CD14-positive monocyte (primary cell): ENCODE measurements at places on chromosomes 3 and 15. TPM values are rescaled to one million over a fixed set of nuclear protein-coding genes. Genes with fewer than 3 reads are reported as not detected.

C3orf20 gene
- polyA plus RNA-seq = not detected

SERINC4 gene
- polyA plus RNA-seq = 0.70 TPM

CLRN1 gene
- not detected for polyA plus RNA-seq

DNA sequence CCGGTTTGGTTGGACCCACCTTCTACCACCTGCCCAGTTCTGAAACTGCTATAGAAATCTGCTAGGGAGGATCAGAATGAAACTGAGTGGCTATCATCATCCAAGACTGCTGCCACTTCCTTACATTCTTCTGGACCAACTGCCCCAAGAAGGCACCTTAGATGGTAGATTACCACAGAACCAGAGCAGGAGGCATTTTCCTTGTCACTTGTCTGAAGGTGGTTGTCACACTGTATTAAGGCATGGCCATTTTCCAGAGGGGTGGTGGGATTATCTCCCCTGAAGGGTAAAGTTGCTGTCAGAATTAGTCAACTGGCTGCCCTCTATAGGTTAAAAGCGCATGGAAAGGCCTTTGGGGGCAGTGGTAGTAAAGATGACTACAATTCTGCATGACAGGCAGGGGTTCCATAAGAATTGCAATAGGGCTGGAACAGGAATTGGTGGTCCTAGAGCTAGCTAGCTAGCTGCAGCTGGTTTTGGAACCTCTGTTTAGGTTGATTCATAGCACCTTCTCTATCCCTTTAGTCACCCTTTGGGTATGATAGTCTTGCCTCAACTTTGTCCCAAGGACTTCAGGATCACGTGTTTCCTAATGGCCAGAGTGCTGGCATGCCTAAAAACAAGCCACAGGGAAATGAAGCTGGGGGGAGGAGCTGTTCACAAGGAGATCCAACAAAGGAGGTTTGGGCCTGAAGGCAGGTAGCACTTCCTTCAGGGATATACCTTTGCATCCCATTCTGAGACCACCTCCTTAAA is 4.8 kb upstream of the CSPG5 start:
- H3K27me3 ChIP-seq = peaks cover 34% of the 10 kb centered on the region
- peaks cover 36% of the 10 kb centered on the region for H3K36me3 ChIP-seq
- H3K4me3 ChIP-seq = no peak overlapping the region
- no peak overlapping the region for H3K27ac ChIP-seq
- no peak for DNase-seq
- H3K4me1 ChIP-seq = peaks cover 7% of the 10 kb centered on the region

DNA sequence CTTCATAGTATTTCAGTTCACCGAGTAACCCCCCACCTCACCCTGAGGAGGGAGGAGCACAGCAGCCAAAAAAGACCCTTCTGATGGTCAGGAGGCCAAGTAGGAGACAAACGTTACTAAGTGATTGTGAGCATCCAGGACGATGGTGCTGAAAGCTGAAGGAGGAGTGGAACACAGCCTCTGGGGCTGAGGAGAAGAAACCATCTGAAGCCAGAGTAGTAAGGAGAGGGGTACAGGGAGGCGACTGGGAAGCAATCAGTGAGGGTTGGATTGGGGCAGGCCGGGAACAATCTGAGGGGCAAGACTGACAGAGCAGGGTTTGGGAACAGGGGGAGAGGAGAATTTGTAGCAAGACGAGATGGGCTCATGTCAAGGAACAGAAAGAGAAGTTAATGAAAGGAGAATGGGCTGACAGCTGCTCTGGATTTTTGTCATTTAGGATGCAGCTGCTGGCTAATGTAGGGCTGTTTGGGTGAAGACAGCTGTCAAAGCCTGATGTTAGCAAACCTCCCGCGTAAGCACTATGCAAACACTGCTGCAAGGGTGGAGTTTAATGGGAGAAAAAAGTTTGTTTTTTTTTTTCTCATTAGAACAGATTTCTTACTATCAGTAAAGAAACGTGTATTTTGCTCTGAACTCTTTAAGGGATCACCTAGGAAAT is 622.2 kb downstream of the EDEM1 start:
- no peaks in the 10 kb centered on the region for H3K36me3 ChIP-seq
- H3K27me3 ChIP-seq = no peaks in the 10 kb centered on the region
- no peak for DNase-seq
- no peaks in the 10 kb centered on the region for H3K4me1 ChIP-seq

DNA sequence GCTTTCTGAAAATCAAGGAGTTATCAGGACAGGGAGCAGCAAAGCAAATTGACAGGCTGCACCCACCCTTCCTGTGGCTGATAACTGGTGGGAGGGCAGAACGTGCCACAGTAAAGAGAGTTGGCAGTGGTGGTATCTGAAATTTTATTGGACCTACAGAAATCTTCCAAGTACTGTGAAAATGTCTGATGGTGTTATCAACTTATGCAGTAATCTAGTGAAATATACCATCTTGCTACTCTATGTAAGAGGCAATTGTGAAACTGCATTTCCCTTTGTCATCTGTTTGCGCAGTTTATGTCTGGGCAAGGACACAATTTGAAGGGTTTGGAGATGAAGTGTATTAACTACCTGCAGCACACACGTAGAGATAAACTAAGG is 1.5 kb downstream of the PLCL2 start:
- H3K4me3 ChIP-seq = peak overlapping the region; percentile 96
- DNase-seq = peak; percentile 65
- no peaks in the 10 kb centered on the region for H3K27me3 ChIP-seq
- H3K27ac ChIP-seq = peak overlapping the region; percentile 70

- H3K4me1 ChIP-seq = peaks cover 12% of the 10 kb centered on the region
- H3K27me3 ChIP-seq = no peaks in the 10 kb centered on the region
- DNase-seq = peak; percentile 75
- no peak overlapping the region for H3K4me3 ChIP-seq
- no peaks in the 10 kb centered on the region for H3K36me3 ChIP-seq
These were observed 59.9 kb upstream of the RASGRP1 start for GRCh38 chr15:38624244-38625205.

- peaks cover 9% of the 10 kb centered on the region for H3K4me1 ChIP-seq
- H3K36me3 ChIP-seq = peaks cover 6% of the 10 kb centered on the region
- DNase-seq = no peak
- H3K4me3 ChIP-seq = no peak overlapping the region
These were observed 18.6 kb downstream of the PDIA5 start for GRCh38 chr3:123085293-123085931.

GRCh38 chr3:50294492-50295403 is 2.5 kb upstream of the IFRD2 start:
- no peak overlapping the region for H3K4me3 ChIP-seq
- H3K4me1 ChIP-seq = peaks cover 43% of the 10 kb centered on the region
- H3K36me3 ChIP-seq = peaks cover 8% of the 10 kb centered on the region
- H3K27me3 ChIP-seq = no peaks in the 10 kb centered on the region

DNA sequence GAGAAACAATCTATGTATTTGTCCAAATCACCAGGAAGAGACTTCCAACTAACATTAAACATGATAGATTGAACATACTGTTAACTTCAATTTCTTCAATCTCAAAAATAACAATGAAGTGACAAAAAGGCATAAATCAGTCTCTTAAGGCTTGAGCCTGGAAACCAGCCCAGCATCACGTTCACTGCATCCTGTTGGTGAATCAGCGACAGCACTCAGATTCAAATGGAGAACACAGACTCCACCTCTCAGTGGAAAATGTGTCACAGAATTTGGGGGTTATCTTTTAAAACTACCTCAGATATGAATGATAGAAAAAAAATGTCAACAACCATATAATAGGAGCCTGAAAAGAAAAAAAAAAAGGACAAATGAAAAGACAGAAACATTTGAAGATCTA is 212.0 kb downstream of the MINAR1 start:
- no peak for DNase-seq
- H3K27ac ChIP-seq = no peak overlapping the region
- no peaks in the 10 kb centered on the region for H3K27me3 ChIP-seq
- H3K4me1 ChIP-seq = no peaks in the 10 kb centered on the region

DNA sequence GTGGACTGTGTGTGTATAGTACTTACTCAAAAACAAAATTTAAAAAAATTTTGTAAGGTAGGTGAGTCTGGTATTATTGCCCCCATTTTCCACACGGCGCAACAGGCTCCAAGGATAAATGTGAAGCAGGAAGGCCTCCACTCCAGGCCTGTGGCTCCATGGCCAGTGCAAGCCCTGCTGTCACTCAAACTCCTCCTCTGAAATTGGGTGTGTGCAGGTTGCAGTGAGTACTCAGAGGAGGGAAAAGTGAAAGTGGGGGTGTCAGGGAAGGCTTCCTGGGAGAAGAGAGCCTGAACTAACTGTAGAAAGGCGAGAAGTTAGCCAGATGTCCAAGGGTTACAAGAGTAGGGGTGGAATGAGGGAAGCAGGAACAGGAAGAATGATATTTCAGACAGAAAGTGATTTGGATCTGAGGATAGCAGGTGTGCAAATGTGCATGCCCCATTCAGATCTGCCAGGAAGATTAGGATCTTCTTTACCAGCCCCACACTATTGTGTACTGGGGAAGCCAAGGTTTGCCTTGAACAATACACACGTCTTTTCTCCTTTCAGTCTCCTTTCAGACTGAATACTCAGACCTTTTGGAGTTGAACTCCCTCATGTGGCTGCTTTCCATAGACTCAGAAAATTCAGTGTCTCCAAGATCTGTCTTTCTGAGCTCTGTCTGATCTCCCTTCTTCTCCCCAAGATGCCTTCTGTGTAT is 48.7 kb upstream of the RYK start:
- peaks cover 7% of the 10 kb centered on the region for H3K27me3 ChIP-seq
- H3K4me3 ChIP-seq = no peak overlapping the region
- H3K27ac ChIP-seq = no peak overlapping the region
- no peaks in the 10 kb centered on the region for H3K36me3 ChIP-seq
